PC-3 (cell line): ENCODE measurements at places on chromosomes 3 and 15.

DNA sequence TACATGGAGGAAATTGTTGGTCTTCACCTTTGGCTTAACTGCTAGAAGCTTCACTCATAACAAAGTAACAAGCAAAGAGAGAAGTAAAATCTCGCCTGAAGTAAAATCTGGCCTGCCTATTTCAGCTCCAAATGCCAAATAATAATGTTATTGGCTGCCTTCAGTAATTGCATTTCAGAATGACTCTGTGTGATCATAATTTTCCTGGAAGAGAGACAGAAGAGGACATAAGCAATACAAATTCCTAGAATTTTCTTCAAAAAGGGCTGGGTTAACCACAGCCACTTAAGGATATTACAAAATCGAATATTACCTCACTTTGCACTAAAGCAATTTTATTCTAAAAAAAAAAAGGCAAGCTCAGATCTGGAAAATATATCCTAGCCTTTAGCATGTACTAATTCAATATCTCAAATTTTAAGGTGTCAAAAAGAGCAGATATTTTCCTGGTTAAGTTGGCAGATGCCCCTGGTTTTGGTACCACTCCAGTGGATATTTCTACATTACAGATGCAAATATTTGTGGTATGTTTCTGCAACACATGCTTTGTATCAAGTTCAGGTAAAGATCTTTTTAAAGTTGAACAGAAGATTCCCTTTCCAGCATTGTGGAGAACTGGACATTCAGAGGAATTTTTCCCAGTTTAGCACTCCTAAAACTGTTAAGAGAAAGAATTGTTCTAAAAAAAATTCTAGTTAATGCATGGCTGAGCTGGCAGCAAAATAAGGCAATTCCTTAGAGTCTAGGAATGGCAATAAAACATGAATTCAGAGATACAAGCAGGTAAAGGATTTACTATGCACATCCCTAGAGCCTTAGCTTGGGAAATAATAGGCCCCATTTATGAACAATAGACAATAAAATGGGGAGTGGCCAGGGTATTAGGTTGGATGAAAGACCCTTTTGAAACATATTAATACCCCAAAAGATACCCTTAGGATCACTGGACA, 116.7 kb downstream of the STAC start:
- DNase-seq: no peak

DNA sequence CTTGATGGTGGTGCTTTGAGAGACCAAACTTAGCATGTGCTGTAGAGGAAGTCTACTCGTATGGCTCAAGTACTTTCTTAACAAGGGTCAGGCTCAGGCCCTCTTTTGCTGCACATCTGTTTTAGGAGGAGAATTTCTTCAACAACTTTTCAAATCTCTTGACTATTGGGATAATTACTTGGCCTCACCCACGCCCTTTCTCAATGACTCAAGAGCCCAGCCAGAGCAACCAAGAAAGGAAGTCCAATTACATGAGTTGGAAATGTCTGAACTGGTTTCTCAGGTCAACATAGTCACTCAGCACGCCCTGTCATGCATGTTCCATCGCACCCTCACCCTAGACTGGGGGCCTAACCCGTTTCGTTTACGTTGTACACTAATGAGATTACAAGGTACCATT, 44.8 kb upstream of the UMPS start:
- peak; percentile 43 for DNase-seq

GRCh38 chr3:141452045-141452444, 34.8 kb upstream of the RASA2 start:
- DNase-seq: peak; percentile 52

DNA sequence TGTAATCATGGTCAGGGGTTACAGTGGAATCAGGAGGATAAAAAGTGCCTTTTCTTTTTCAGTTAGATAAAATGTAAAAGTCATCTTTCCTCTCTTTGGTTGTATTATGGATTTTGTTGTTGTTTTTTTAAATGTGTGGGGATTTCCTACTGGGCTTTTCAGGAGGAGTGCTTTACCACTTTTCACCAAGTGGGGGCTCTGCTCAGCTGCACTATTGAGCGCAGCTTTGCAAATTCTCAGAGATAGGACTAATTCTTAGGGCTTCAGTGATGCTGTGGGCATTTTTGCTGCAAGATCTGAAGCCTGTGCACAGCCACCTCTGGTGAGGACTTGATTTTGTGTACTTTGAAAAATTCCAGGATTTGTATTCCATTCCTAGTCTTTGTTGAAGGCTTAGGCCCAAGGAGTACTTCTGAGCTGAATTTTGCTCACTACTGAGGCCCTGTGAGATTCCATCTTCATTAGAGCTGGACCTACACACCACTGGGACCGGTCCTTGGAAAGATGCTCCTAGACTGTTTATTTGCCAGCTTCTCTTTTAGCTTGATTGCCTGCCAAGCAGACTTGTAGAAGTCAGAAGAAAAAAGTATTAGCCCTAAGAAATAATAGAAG, 7.5 kb downstream of the GNB5 start:
- peak; percentile 51 for DNase-seq

- no peak for DNase-seq
Observed at GRCh38 chr15:85579957-85580694, 199.7 kb downstream of the AKAP13 start.

DNA sequence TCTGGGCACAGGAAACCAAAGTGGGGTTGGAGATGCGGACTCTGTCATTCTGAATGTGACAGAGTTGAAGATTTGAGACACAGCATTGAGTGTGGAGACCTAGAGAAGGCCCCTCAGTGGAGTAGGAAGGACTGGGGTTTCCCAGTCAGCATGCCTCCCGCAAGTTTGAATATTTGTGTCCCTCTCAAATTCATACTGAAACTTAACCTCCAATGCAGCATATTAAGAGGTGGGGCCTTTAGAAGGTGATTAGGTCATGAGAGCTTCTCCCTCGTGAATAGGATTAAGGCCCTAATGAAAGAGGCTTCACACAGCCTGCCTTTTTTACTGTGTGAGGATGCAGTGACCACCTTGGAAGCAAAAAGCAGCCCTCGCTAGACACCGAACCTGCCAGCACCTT, 8.0 kb downstream of the HDDC3 start:
- no peak for DNase-seq

- DNase-seq: peak; percentile 87
Observed at GRCh38 chr3:134326760-134327593, 47.3 kb downstream of the AMOTL2 start.

DNA sequence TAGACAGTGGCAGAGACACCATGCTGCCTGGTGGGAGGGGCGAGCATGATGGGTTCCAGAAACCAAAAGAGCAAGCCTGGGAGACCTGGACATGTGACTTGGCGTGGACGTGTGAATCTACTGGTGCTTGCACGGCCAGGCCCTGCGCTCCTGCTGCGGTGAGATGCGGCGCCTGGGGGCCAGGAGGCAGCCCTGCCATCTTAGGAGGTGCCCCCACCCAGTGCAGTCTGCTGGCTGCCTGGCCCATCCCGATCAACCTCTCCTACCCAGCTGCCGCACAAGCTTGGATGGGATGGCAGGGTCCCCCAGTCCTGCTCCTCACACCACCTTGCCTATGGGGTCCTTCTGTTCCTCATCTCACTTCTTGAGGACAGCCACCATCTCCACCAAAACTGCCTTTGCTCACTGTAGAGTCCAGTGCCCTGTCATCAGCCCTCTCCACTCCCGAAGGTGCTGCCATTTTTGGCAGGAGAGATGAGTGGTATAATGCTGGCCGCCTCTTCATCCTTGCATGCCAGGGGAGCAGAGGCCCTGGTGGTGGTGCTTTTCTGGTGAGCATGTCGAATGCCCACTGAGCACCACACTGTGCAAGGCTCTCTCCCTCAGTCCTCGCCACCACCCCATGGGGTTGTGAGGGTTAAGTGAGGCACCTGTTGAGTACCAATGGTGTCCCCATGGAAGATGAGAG, 3.1 kb upstream of the ABTB1 start:
- no peak for DNase-seq

DNA sequence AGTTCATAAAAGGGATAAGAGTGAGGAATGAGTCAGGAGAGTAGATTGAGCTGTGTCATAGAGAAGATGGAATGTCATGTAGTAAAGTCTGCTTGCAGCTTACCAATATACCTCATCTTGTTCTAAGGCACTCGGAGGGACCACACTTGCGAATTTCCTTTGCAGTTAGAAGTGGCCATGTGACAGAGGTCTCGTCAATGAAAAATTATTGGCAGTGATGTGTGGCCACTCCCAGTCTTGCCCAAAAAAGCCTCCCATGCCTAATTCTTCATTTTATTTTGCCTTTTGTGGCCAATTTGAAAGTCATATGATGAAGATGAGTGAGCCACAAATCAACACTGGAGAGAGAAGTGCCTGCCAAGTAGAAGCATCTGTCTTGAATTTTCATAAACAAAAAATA, 465.6 kb upstream of the ZNF385D start:
- DNase-seq: no peak

- DNase-seq: no peak
Observed at GRCh38 chr3:59180006-59180405, 130.2 kb upstream of the CFAP20DC start.

DNA sequence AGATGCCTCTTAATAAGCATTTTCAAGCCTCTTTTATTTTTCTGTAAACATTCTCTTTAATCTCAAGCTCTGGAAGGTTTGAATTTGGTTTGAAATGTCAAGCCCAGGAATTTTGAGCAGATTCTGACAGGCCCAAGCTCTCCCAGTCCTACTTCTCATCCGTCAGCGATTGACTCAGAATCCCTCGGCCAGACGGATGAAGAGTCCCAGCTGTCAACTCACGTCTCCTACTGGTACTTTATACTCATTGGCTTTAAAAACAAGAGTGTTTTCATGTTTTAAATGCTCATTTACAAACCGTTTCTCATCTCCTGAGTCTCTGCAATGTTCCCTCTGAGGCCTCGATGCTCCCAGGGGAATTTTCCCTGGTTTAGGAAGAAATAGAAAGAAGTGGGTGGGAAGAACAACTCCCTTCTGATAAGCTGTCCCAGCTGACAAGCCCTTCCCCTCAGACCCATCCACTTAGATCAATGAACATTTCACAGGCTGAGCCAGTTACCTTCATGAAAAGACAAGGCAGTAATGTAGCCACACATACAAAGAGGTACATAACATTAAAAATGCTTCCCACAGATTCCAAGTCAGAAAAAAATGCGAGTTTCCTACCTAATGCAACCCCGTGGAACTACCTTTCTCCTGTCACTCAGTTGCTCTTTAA, 478.2 kb upstream of the DPH6 start:
- no peak for DNase-seq

- DNase-seq: no peak
Observed at GRCh38 chr15:96358001-96358801, 27.7 kb downstream of the NR2F2 start.

DNA sequence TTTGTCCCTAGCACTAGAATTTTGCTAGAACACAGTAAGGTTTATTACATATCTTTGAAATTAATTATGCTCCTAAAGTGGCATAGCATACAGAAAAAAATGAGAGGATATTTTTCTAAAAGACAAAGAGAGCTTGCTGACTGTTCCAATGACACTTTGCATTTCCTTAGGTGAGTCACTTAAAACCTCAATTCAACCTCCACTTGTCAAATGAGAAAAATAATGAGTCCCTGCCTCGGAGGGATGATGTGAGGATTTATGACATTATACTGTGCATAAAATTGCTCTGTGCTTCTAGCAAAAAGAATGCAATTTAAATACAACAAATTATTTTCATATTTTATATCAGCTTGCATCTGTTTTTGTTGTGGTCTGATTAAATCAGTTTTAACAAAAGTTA, 1417.0 kb upstream of the ALCAM start:
- DNase-seq: peak; percentile 21

DNA sequence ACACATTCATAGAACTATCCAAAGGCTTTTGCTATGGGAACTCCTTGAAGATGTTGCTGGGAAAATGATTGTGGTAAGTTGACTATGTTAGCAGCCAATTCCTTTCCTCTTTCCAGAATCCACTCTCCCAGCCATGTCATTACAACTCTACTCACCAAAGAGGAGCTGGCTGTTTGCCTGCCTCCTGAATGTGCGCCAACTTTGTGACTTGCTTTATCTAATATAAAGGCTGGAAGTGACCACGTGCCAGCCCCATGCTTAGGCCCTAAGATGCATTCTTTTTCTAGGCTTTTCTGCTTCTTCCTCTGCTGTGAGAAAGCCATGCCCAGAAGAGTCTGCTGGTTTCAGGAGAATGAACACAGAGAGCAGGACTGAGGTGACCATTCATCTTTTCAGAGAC, 182.2 kb downstream of the GABRB3 start:
- DNase-seq: no peak

- DNase-seq: no peak
Observed at GRCh38 chr3:139574026-139574947, 34.7 kb upstream of the RBP1 start.

- no peak for DNase-seq
Observed at GRCh38 chr3:195557322-195557721, 14.2 kb upstream of the PPP1R2 start.

- DNase-seq: no peak
Observed at GRCh38 chr15:92343924-92344643, 49.6 kb upstream of the ST8SIA2 start.

DNA sequence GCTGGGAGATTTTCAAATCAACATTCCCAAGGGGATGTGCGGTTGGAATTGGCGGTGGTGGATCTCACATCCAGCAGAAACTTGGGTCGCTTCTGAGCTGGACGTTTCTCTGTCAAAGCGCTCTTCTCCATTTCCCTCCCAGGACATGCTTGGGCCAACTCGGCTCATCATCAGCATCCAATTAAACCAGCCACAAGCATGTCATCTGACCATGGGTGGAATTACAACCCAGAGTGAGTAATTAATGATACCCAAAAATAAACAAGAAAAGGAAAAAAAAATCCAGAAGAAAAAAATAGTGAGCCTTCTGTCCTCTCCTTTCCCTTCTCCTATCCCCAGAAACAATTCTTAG, 111.2 kb downstream of the XXYLT1 start:
- peak; percentile 19 for DNase-seq

- no peak for DNase-seq
Observed at GRCh38 chr3:54756330-54756731, 171.5 kb downstream of the LRTM1 start.

DNA sequence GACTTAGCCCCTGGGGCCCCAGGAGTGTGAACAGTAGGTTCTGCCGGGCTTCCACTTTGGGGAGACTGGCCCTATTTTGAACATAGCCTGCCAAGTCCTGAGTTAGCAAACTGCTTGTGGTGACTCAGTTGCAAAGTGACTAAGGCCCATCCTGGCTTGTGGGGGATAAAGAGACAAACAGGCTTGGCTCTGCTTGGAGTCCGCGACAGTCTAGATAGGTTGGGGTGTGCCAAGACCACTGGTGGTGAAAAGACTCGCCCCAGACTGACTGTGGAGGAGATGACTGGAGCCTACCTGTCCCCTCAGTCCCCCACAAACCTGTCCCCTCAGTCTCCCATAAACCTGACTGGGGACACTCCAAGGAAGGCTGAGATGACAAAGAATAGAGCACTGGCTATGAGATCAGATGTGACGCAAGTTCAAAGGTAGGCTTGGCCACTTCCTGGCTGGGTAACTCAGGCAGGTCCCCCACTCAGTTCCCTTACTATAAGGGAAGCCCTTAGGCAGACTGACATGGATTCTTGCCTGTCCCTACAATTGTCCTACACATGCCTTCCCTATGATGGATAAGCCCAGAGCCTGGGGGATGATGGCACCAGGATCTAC, 4.3 kb downstream of the DNASE1L3 start:
- DNase-seq: peak; percentile 88

GRCh38 chr15:36926427-36926825, 173.9 kb downstream of the MEIS2 start:
- no peak for DNase-seq

GRCh38 chr3:191499307-191500080, 38.5 kb downstream of the PYDC2 start:
- DNase-seq: peak; percentile 54

GRCh38 chr3:8846176-8846575, 76.8 kb upstream of the OXTR start:
- no peak for DNase-seq
